Stimulated activated CD4-positive, alpha-beta T cell treated with anti-CD3 and anti-CD28 coated beads, Interleukin-15, amount 100 ng/mL, for 1 hour (primary cell): ENCODE measurements at places on chromosomes 12 and 14.

DNA sequence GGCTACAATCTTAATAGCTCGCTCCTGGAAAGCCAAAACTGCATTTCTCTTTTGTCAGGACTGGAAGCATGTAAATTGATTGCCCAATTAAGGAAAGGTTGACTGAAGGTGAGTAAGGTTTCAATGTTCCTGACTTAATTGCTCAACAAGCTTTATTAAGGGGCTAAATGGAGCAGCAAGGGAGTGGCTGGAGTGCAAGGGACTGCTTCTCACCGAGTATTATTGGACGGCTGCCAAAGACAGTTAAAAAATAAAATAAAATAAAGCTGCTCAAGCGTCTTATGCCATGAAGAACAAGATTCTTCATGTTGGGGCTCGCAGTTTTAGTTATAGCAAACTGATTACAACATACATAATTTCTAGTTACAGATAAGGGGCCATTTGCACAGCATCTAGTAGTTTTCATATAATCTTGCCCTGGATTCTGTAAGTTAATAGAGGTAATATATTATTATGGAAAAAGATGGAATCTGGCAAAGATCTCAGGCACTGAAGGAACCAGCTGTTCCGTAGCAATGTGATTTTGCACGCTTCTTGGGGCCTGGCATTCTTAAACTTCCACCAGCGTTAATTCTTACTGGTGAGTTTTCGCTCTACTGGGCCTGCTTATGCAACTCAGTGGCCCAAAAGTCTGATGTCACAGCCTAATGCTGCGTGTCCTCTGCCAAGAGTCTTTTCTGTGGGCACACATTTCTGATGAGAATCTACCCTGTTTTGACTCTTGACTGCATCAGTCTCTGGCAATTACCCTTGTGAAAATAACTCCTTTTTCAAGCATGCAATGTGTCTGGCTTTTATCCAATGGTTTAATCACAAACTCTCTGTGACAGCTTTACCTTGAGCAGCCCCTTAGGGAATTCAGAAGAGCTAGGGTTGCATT, 108.5 kb downstream of the SLC38A1 start:
- no peak for DNase-seq

DNA sequence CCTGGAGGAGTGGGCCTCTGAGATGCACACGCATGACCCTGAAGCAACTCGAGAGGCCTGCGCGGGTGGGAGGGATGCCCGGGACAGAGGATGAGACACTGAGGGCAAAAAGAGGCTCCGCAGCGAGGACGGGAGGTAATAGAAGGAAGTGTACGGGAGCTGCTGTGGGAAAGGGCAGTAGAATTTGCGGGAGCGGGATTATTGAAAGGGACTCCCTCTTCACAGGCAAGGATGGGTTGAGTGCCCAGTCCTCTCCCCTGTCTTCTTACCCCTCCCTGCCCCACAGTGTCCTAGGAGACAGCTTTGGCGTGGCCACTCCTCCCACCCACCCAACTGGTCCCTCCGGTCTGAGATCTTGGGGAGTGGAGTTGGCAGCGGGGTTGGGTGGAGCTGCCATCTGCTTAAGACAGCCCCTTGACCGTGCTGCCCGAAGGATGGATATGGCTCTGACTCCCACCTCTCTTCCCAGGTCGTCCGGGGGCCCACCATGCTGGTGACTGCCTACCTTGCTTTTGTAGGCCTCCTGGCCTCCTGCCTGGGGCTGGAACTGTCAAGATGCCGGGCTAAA, 15.7 kb upstream of the ESPL1 start:
- DNase-seq, result no peak

DNA sequence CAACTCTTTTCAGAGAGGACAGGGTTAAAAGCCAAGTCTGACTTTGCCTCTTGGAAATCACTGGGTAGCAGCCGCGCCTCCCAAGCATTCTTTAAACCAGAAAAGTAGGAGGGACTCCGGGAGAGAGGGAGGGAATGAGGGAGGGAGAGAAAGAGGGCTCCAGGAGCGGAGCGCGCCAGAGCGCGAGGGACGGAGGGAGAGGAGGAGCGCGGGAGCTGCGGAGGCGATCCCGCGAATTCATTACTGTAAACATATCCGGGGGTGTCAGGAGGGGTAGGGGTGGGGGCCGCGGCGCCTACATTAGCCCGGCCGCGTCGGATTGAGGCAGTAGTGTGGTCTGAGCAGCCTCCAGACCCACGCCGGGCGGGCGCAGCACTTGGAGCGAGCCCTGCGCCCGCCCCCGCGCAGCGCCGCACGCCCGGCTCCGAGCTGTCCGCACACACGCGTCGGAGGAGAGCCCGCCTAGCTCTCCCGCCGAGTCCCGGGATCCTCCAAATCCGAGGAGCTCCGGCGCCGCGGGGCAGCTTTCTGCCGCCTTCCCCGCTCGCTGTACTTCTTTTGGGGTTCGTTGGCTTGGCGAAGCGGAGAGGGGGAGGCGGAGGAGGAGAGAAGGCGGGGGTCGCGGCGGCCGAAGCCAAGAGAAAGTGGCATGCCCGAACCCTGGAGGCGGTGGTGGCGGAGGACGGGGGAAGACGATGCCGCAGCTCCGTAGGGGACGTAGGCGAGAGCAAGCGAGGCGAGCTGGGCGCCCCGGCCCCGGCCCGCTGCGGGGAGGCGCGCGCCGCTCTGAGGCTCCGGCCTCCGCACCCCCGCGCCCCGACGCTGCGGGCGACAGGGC, 3.3 kb downstream of the FLRT2 start:
- no peak for DNase-seq

DNA sequence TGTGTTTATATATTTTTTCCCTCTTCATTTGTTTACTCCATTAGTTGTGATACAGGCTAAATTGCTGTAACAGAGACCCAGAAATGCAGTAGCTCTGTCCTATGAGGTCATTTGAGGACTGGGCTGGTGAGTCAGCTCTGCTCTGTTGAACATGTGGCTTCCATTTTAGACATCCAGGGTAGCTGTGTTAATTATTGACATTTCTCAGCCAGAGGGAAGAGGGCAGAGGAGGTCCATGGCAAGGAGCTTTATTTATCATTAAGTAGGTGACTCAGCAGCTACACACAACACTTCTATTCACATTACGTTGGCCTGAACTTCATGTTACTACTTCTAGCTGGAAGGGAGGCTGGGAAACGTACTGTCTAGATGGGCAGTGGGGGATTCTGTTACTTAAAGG, 85.4 kb downstream of the PTCSC3 start:
- no peak for DNase-seq

- no peak for DNase-seq
These were observed 104.8 kb downstream of the UNC79 start for GRCh38 chr14:93535537-93535936.

DNA sequence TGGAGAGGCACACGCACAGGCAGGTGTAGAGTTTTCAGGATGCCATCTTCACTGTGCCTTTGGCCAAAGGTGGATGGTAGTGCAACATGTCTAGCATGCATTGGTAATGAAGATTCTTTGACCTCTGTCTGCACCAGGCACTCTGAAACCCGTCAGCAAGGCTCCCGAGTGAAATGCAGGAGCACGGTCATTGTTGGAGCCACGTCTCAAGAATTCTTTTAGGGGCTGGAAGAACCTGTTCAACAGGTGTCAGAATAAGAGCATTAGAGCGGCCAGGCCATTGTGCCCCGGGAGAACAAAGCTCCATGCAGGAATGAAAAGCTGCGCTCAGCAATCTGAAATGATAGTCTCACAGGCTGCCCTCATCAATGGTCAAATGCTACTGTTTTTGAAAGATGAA, 40.2 kb upstream of the DICER1 start:
- no peak for DNase-seq

DNA sequence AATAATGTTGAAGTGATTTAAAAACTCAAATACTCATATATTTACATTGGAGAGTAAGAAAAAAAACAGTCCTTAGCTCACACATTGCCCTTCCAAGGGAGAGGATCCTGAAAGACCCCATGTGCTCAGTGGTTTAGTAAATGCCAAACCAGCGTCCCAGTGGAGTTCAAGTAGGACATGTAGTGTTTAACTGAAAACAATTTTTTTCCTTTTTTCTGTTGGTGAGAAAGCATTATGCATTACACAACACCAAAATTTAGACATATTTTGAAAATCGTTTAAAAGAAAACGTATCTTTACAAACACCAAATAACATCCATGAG, 33.6 kb downstream of the UBR7 start:
- DNase-seq, result no peak

DNA sequence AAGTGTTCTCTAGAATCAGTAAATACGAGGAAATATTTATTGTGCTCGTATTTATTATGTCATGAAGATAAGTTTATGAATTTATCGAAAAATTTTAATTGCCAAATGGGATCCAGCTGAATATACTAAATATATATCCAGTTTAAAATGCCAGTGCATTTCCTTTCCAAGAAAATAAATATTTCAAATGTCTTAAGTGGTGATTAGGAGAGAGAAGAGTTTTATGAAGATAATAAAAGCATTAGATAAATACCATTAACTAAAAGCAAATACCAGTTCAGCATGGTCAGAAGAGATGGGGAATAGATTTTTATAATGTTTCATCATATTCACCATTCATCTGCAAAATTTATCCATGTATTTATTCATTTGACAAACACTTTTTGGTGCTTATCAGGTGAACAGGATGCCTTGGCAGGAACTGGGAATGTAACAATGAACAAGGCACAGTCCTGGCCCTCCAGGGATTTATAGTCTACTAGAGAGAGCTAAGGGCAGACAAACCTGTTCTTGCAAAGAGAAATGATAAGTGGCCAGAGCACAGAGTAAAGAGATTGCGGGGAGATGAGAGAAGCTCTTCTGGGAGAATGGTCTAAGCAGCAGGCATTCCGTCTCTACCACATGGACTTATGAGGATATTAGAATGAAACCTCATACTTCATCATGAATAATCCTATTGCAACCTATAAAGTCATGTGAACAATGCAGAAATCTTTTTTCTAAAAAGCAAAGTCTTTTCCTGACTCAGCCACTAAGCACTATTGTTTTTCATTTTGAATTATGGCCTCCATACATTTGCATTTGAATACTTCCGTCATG, 143.7 kb upstream of the ABCD2 start:
- no peak for DNase-seq

DNA sequence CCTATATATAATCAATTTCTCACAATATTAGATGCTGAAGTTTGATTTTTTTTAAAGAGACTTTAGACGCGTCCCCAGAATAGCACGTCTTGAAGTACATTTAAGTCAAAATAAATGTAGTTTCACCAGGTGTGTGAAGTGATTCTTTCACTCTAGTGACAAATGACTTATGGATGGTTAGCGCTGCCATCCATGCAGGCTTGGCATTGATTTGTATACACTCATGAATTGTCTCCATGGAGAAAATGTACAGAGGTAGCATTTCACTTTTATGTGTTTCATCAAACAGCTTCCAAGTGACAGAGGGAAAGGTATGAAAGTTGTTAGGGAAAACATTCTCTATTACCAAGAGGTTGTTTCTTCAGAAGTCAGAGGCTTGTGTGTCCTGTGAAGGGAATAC, 360.8 kb downstream of the PDZRN4 start:
- DNase-seq, result no peak

DNA sequence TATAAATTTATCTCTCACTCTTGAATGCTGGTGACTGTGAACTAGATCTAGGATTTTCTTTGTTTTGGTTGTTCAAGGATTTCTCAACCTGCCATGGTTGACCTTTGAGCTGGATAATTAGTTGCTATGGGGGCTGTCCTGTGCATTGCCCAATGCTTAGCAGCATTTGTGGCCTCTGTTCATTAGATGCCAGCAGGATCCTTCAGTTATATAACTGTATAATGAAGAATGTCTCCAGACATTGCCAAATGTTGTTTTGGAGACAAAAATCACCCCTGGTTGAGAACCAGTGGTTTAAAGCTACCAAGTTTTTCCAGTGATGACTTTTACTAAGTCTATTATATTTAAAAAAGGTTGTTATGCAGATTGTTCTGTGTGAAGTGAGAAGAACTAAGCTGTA, 147.9 kb upstream of the STXBP6 start:
- DNase-seq, result no peak

DNA sequence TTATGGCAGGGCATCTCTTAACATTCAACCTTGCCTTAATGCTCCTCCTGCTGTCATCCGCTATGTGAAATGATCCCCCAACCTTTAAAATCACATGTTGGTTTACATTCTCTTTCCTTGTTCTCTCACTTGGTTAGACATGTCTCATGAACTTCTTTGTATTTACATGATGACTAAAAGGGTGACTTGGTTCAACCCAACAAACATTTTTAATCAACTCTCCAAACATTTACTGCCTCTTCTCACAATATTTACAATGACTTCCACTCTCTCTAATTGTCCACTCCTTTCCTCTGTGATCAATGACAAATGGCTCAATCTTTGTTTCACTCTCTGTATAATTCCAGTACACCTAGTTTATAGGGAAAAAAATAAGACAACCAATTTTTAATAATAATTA, 506.1 kb downstream of the NELL2 start:
- DNase-seq, result no peak

- no peak for DNase-seq
These were observed 102.2 kb downstream of the ERC1 start for GRCh38 chr12:1093166-1093751.
